ENCODE measurements at places on chromosomes 6 and 20.

DNA sequence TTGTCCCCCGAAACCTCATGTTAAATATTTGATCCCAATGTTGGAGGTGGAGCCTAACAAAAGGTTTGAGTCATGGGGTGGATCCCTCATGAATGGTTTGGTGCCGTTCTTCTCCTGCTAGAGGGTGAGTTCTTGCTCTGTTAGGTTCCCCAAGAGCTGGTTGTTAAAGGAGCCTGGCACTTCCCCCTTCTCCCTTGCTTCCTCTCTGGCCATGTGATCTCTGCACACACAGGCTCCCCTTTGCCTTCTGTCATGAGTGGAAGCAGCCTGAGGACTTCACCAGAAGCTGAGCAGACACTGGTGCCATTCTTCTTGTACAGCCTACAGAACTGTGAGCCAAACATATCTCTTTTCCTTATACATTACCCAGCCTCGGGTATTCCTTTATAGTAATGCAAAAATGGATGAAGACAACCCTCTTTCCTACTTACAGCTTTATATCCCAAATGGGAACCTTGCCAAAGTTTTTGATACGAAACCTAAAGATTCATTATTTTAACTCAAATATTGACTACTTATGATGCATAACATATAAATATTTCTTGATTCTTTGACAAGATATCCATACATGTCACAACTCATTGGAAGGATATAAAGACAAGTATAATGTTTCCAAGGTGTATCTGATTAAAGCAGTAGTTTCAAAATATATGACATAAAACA, 61.0 kb downstream of the RNF182 start:
- no peak for DNase-seq

DNA sequence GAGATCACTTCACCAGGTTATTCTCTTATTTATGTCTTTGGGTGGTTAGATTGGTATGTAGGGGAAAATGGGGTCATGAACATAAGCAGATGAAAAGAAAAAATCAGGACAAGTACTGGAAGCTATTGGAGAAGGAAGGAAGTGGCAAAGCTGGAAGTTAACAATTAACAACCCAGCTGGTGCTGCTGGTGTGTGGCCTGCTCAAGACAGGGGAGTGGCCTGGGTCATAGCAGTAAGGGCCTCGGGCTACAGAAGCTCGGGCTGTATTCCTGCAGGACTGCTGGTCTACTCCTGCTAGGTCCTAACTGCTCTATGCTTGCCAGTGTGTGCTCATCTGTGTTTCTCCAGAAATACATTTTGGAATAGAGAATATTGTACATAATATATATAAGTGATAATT, 19.6 kb downstream of the MYLIP start:
- no peak for DNase-seq

- peak; percentile 75 for DNase-seq
Measured at GRCh38 chr6:125995972-125996580, 9.7 kb downstream of the TRMT11 start.

GRCh38 chr6:31655349-31656237, at the start of gene APOM:
Gene APOM (plus strand): TSS chr6:31655894. CDS start chr6:31655967, 73 bp downstream.
- DNase-seq = no peak

DNA sequence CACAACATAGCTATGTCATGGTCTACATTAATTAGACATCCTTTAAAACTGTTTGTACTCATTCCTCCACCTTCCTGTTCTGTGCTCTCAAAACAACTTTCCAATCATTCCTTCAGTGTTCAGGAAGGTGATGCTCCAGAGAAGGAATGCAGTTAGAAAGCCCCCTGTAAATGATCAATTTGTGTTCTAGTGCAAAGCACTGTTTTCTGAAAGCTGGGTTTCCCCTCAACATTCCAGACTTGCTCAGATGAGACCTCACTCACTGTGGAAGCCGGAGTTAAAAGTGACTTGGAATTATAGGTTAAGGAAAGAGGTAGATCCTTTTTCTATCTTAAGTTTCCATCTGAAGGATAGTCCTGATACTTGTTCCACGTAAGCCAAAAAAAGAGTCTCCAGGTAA, 95.9 kb downstream of the BMP2 start:
- no peak for DNase-seq

GRCh38 chr6:119297049-119297448, 52.5 kb downstream of the MAN1A1 start:
- no peak for DNase-seq

DNA sequence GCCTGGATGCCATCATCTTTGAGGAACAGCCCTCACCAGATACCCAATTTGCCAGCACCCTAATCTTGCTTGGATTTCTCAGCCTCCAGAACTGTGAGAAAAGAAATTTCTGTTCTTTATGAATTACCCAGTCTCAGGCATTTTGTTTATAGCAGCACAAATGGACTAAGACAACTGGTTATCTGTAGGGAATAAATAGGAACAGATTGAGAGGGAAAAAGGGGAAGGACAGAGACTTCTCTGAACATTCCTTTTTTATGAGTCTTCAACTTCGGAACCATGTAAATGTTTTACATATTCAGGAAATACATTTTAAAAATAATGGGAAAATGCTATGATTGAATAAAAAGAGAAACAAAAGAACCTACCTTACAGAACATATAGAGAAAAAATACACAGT, 20.9 kb downstream of the KCTD20 start:
- DNase-seq = no peak

- DNase-seq = peak; percentile 45
Measured at GRCh38 chr6:26064619-26065257, 22.5 kb upstream of the HFE start.

DNA sequence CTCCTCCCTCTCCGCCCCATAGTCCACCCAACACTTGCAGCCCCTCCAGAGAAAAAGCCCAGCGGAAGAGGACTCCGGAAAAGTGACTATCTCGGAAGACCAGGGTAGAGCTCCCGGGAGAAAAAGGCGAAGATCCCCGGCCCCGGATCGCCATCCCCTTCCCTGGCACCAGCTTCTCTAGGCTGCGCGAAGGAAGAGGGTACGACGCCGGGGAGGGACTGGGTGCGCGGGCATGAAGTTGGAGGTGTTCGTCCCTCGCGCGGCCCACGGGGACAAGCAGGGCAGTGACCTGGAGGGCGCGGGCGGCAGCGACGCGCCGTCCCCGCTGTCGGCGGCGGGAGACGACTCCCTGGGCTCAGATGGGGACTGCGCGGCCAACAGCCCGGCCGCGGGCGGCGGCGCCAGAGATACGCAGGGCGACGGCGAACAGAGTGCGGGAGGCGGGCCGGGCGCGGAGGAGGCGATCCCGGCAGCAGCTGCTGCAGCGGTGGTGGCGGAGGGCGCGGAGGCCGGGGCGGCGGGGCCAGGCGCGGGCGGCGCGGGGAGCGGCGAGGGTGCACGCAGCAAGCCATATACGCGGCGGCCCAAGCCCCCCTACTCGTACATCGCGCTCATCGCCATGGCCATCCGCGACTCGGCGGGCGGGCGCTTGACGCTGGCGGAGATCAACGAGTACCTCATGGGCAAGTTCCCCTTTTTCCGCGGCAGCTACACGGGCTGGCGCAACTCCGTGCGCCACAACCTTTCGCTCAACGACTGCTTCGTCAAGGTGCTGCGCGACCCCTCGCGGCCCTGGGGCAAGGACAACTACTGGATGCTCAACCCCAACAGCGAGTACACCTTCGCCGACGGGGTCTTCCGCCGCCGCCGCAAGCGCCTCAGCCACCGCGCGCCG, 822 bp downstream of the FOXQ1 start:
- DNase-seq = peak; percentile 30

GRCh38 chr6:77324866-77325265, 138.4 kb downstream of the HTR1B start:
- DNase-seq = no peak

GRCh38 chr6:43950731-43951062, 176.6 kb downstream of the MRPL14 start:
- DNase-seq = no peak

DNA sequence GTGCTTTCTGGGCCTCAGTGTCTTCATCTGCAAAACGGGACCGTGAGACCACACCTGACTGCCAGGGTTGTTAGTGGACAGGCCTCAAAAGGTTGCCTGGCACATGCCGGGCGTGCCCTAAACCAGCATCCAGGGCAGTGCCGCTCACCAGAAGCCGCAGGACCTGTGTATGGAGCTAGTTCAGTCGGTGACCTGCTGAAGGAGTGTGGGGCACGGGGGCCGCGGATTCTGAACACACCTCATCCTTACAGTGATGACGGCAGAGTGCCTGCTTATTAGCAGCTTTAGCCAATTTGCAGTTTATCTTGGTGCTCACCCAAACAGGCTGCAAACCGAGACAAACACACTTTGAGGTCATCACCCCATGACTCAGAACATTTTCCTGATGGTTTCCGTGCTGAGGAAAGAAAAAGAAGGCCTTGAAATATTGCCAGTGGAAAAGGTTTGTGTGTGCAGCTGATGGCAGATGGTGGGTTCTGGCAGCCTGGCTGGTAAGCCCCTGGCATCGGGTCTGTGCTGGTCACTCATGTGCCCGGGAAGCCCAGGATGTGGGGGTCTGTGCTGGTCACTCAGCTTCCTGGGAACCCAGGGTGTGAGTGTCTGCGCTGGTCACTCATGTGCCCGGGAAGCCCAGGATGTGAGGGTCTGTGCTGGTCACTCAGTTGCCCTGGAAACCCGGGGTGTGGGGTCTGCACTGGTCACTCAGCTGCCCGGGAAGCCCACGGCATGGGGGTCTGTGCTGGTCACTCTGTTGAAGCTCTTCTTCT, 153.8 kb downstream of the ERMARD start:
- DNase-seq = no peak

DNA sequence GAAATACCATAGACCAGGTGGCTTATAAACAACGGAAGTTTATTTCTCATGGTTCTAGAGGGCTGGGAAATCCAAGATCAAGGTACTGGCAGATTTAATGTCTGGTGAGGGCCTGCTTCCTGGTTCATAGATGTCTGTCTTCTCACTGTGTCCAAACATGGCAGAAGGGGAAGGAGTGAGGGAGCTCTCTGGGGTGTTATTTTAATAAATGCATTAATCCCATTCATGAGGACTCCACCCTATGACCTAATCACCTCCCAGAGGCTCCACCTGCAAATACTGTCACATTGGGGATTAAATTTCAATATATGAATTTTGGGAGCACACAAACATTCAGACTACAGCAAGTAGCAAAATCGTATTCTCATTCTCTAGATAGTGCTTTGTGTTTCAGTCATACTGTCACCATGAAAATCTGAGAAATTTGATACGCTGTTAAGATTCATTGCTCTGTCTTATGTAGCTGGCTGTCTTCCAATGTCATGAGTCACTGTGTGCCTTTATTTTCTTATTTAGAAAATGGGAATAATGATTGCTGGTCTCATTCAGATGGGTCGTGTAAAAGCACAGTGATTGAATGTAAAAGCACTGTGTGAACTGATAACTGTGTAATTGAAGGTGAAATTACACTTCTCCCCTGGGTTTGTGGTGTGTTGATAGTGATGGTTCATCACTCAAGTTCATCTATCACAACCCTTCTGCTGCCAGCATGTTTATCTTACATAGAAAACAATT, 8.9 kb upstream of the ERVFRD-1 start:
- DNase-seq = no peak

GRCh38 chr6:36378243-36378920, 9.1 kb downstream of the ETV7 start:
- no peak for DNase-seq

- no peak for DNase-seq
Measured at GRCh38 chr20:16063881-16064280, 509.4 kb downstream of the KIF16B start.

DNA sequence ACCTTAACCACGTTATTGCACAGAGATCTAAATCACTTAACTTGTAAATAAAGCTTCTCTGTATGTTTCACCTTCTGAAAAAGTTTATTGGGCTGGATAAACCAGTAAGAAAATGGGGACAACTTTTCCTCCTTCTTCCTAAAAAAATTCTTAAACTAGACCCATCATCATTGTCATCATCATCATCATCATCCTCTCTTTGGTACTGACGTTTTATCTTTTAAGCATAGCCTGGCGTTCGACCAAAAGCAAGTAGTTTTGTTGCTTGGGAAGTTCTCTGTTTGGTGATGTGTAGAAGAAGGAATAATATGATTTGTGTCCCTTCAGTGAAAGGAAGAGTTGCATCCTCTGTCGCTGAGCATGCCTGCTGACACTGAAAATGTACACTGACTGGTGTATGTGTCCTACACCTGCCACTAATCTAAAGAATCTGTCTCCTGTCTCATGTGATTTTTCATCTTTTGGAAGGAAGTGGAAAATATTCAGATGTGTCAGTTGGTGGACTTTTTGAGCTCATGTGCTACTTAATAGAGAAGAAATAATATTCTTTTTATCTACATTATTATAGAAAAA, 2.5 kb downstream of the CLVS2 start:
- no peak for DNase-seq

DNA sequence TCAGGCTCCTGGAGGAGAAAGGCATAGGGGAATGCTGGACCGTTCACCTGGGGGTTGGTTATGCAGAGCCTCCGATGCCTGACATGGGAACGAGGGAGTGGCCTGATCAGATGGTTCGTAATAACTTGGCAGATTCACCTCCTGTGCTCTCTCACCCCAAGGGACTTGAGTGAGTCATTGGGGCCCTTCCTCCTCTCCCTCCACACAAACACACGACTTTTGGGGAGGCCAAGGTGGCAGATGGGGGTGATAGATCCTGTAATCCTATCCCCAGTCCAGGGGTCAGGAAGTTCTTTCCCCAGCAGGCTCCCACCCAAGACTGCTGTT, 45.6 kb upstream of the ARFGEF2 start:
- DNase-seq = no peak

DNA sequence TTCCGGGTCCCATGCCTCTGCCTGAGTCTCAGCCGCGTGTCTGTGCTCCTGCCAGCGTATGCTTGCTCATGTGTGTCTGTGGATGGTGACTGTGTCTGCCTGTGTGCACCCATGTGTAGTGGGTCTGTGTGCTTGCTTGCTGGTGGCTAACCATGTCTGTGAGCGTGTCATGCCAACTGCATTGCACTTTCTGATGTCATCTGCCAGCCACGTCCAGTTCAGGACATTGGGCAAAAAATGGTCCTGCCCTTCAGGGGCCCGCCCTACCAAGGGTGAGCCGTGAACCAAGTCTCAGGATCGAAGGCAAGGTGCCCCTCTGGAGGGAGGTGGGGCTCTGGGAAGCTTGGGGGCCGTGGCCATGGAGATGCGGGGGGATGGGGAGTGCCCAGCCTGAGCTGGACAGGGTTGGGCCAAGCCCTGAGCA, 9.4 kb upstream of the ZBTB46 start:
- DNase-seq = no peak

DNA sequence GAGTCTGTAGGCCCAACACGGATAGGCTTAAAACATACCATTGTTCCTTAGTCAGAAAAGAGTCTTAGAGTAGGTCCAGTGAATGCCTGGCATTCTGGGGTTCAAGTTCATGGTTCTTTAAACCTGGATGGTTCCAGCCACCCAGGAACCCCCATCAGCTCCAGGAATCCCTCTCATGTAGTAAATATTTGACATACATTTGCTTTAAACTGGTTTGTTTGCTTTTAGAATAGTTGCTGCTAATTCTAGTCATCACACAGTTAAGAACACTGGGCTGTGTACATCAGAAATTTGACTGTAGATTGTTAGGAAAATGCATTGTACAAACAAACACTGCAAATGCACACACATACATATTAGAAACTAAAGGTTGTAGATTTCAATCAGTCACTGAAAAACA, 30.6 kb upstream of the PBOV1 start:
- no peak for DNase-seq
